ENCODE measurements at places on chromosomes 6 and 20.

DNA sequence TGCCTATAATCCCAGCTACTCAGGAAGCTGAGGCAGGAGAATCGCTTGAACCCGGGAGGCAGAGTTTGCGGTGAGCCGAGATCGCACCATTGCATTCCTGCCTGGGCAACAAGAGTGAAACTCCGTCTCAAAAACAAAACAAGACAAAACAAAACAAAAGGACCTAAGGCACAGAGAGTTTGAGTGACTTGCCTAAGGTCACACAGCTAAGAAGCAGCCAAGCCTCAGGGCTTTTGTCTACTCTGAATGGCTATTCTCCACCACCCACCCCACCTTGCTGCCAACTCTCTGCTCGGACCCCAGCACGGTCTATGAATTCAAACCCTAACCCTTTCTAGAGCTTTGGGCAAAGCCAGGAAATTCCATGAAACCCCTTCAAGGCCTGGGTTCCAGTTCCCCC is 19.1 kb upstream of the TTPAL start:
- no peak for DNase-seq

- no peak for DNase-seq
Measured at GRCh38 chr6:41570259-41570615, 24.1 kb downstream of the FOXP4 start.

- no peak for DNase-seq
Measured at GRCh38 chr6:167805349-167806060, 21.2 kb upstream of the AFDN start.

- no peak for DNase-seq
Measured at GRCh38 chr20:31801508-31801907, 17.6 kb upstream of the MYLK2 start.

DNA sequence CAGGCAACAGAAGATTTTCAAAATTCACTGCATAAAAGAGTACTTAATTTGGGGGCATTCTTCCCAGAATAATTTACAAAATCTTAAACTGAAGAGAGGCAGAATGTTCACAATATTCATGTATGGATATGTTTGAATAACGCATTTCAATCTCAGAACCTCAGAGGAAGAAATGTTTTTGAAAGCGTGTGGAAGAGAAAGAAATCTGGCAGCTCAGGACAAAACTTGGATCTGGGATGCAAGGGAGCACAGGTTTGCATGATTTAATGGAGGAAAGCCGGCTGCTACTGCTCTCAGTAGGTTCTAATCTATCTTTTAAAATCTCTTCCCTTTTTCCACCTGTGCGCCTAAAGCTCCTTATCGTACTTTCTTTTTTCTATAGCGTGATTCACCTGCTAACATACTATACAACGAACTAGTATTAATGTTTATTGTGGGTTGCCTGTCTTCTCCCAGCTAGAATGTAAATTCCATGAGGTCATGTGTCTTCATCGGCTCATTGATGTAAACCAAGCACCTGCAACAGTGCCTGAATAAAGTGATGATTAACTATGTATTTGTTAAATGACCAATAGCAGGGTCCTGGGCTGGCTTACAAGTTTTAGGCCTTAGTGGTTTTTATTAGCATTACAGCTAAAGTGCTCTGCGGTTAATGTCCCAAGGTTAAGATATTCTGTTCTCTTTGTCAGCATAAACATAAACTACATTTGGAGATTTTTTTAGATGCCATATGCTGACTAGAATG is 15.3 kb downstream of the PRL start:
- DNase-seq = no peak

DNA sequence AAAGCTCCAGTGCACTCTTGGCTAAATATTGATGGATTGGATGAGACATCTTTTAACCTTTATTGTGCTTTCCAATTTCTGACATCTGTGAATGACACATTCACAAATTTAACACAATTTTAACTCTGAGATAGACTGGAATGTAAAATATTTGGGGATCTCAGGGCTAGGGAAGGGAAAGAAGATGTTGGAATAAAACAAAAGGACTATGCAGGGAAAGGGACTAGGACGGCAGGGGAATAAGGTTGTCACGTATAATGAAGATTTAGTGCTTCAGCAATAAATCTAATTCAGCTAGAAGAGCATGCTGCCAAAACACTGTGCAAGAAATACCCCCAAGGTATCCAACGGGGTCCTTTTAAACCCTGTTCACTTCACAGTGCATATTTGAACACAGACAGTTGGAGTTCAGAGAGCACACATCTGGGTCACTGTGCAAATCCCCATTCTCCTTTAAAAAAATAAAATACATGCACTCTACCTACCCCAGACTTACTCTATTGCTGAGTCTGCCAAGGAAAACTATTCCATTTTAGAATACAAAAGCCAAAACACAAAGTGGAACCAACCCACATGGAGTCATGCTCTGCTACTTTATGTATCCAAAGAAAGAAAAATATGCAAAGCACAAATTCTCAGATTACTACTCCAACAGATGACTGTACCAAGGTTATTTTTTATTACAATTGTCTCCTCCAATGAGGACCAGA is 151.0 kb upstream of the RSPO3 start:
- DNase-seq = no peak

DNA sequence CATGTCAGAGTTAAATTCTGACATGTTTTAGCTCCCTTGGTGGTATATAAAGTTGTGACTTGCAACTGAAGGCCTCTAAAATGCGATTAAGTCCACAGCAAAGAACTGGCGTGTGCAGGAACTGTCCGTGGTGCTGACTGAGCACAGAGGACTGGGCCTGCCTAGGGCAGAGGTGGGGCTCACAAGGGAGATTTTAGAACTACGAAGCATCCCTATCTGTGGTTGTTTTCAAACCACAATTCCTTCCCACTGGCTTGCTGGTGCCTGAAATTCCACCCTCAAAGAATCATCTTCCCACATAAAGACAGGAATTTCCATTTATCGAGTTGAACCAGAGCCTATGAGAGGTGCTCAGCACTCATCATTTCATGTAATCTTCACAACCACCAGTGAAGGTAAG is 30.1 kb downstream of the RIMS4 start:
- DNase-seq = peak; percentile 26

DNA sequence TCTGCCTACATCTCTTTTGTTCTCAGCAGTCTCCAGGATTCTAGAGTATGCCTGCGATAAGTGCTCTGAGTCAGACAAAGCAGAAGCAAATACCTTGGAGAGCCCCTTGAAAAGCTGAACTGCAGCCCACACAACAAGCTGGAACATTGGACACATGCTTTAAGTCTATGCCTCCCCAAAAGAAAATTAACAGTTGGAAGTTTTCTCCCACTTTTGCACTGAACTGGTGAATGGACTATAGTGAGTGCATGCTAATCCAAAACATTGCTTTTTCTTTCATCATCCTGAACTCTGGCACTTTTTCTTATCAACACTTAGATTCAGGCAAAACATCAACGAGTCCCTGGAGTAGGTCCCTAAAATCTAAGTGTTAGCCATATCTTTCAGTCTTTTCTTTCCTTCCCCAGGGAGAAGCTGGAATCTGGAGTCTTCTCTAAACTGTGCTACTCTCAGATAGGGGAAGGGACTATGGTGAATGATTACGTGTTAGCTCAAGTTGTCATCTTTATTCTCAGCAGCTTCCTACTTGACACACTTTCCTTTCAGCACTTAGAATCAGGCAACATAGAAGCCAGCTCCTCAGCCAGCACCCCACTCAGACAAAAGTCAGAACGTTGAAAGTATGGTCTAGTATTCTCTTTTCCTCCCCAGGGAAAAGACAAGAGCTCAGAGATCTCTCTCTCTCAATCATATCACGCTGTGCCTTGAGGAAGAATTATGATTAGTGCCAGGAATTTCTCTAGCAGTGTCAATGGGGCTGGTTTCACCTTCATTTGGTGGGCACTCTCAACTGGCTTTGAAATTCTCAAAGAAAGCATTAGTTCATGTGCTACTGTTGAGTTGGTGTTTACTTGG is 811.0 kb upstream of the GJE1 start:
- no peak for DNase-seq

Measured in GM19239 (cell line).